ENCODE measurements at places on chromosomes 12 and 14.

GRCh38 chr12:26287671-26288381, 92.5 kb downstream of the SSPN start:
- no peak for DNase-seq

- no peak for DNase-seq
Observed at GRCh38 chr12:132505105-132505851, 15.3 kb downstream of the FBRSL1 start.

GRCh38 chr14:104293231-104293841, 154.9 kb downstream of the KIF26A start:
- DNase-seq, result no peak

GRCh38 chr14:51865953-51866747, 5.7 kb downstream of the GNG2 start:
- no peak for DNase-seq

GRCh38 chr14:61025251-61026223, 44.5 kb downstream of the SLC38A6 start:
- peak; percentile 57 for DNase-seq

GRCh38 chr12:96462571-96463280, 26.7 kb upstream of the CFAP54 start:
- no peak for DNase-seq

DNA sequence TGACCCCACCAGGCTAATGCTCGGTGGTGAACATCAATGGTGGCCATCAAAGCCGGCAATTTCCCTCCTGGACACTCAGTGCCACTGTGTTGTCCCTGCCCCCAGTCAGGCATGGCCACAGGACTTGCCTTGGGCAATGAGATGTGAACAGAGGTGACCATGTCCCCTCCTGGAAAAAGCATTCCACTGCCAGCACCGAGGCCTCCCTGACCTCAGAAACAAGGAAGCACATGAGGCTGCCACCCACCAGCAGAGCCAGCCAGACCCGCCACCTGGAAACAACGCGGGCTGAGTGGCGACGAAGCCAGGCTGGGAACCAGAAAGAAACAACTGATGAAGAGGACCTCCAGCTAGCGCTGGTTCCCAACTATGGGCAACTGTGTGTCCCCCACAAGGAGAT, 31.8 kb downstream of the ITPK1 start:
- no peak for DNase-seq

- DNase-seq, result no peak
Observed at GRCh38 chr14:70183991-70184390, 4.8 kb downstream of the SLC8A3 start.

GRCh38 chr14:102662636-102663430, 70.4 kb downstream of the RCOR1 start:
- DNase-seq, result no peak

GRCh38 chr12:124022161-124022560, 49.1 kb downstream of the ZNF664 start:
- DNase-seq, result no peak

DNA sequence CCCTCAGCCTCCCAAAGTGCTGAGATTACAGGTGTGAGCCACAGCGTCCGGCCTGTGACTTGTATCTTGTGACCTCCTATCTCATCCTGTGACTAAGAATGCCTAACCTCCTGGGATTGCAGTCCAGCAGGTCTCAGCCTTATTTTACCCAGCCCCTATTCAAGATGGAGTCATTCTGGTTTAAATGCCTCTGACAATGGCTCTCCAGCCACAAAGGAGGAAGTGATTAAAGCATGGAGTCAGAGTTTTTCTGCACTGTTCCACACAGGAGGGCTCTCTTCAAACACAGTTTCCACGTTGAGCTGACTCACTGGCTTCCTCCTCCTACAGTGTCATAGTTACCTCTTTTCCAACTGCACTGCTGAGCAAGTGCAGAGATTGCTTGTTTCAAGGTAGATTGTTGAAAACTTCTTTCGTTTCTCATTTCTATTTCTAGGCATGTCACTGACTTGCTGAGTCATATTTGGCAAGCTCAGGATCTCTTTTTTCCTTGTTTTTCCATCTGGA, 383.8 kb downstream of the PCNX1 start:
- peak; percentile 52 for DNase-seq

GRCh38 chr12:107826276-107826675, 51.8 kb downstream of the ASCL4 start:
- DNase-seq, result no peak

DNA sequence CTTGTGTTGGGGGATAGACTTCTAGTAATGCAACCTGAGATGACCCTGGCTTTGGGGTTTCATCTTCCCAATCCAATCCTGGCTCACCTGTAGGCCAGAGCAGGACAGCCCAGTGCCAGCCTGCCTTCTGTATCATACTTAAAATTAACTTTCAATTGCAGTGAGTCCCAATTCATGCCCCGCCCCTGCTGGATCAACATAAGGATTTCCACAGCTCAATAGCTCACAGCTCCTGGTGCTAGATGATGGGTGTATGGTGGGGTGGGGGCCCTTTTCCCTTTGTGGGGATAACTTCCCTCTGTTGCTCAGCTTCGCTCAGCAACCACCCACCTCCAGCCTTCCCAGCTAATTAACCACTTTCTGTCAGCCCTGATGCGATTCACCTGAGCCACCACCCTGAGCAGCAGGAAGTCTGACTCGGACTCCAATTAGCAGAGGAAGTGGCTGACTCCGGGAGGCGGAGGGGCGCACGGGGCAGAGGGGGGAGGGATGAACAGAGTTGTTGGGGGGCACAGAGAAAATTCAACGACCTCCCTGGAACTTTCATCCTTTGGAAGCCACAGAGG, 24.3 kb upstream of the CHGA start:
- no peak for DNase-seq

DNA sequence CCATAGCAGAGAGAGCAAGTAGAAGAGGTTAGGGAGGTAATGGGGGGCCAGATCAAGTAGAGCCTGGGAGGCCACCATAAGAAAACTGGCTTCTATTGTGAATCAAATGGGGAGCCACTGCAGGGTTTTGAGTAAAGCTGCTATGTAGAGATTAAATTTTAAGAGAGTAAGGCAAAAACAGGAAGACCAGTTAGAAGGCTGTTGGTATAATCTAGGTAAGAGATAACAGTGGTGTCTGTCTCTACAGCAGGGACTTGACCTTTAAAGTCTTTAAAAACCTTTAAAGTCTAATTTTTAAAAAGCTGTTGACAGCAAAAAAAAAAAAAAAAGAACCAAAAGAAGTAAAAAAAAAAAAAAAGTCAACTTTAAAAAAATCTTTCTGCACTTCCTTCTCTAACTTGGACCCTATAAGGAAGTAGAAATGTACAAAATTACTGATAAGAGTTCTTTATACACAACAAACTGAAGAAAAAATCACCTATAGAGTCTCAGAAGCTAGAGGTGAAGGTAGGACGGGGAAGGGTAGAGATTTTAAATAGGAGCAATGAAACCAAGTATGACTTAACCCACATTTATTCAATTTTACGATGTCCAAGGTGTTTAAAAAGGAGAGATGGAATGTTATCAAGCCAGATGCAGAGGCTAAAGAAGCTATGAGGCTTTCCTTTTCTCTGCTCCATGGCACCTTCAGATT, 26.1 kb downstream of the SGPP1 start:
- DNase-seq, result no peak

DNA sequence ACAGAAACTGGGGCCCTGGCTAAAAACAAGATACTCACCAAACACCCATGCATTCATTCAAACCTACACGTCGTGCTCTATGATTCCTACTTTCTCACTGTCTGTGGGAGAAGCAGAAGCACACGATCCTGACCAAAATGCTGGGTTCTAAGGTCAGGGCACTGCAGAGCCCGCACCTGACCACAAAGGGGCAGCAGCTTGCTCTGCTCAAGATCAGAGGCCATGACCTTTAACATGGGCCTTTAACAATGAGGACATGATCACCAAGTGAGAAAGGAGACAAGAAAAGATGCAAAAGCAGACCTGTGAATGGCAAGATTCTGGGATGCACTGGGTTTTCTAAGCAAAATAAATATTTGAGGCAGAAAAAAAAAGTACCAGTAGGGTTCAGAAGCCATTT, 40.1 kb upstream of the VPS33A start:
- DNase-seq, result no peak

- no peak for DNase-seq
Observed at GRCh38 chr12:64500394-64500793, 48.5 kb downstream of the TBK1 start.

DNA sequence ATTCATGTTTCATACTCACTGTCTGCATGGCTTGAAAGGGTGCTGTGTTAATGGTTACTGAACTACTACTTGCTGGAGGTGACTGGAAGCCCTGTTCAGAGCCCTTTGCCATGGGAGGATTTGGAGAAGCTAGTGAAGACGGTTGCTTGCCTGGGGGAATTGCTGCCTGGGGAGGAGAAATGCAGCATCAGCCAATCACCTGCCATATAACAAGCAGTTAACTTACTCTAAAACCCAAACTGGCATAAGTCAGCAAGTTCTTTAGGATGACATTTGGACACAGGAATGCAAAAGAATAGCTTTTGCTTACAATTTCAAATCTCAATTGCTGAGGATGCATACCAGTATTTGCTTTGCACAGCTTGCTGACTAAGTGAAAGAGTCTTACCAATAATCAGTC, 23.4 kb upstream of the IPO8 start:
- peak; percentile 54 for DNase-seq
